Stomach (tissue), 19 donors: ENCODE measurements at places on chromosomes 7 and 10. TPM values are rescaled to one million over a fixed set of nuclear protein-coding genes. Genes with fewer than 3 reads are reported as not detected.

GRCh38 chr10:122013311-122013780, 24.4 kb downstream of the TACC2 start:
- H3K27ac ChIP-seq, result peak overlapping the region; percentile 71
- H3K4me1 ChIP-seq, result peaks cover 18% of the 10 kb centered on the region

- no peak overlapping the region for H3K27ac ChIP-seq
- no peak overlapping the region for H3K4me3 ChIP-seq
- peaks cover 18% of the 10 kb centered on the region for H3K36me3 ChIP-seq
- no peaks in the 10 kb centered on the region for H3K27me3 ChIP-seq
- H3K4me1 ChIP-seq, result peaks cover 20% of the 10 kb centered on the region
- no peak for DNase-seq
Observed at GRCh38 chr10:102927311-102928010, 9.4 kb downstream of the CNNM2 start.

- no peak for DNase-seq
- H3K27me3 ChIP-seq, result no peaks in the 10 kb centered on the region
- no peak overlapping the region for H3K27ac ChIP-seq
- peaks cover 17% of the 10 kb centered on the region for H3K36me3 ChIP-seq
Observed at GRCh38 chr7:102138676-102139075, 148.0 kb upstream of the SH2B2 start.

The EPC1 gene
- 9.9 TPM for polyA plus RNA-seq

The ASB13 gene
- 27.5 TPM for polyA plus RNA-seq

The AZGP1 gene
- 461 TPM for polyA plus RNA-seq

The TMEM176B gene
- 157 TPM for polyA plus RNA-seq

GRCh38 chr7:100213672-100214071, 6.1 kb upstream of the PVRIG start:
- H3K4me1 ChIP-seq, result peaks cover 4% of the 10 kb centered on the region
- H3K27me3 ChIP-seq, result no peaks in the 10 kb centered on the region
- DNase-seq, result no peak
- H3K4me3 ChIP-seq, result no peak overlapping the region
- no peaks in the 10 kb centered on the region for H3K36me3 ChIP-seq

DNA sequence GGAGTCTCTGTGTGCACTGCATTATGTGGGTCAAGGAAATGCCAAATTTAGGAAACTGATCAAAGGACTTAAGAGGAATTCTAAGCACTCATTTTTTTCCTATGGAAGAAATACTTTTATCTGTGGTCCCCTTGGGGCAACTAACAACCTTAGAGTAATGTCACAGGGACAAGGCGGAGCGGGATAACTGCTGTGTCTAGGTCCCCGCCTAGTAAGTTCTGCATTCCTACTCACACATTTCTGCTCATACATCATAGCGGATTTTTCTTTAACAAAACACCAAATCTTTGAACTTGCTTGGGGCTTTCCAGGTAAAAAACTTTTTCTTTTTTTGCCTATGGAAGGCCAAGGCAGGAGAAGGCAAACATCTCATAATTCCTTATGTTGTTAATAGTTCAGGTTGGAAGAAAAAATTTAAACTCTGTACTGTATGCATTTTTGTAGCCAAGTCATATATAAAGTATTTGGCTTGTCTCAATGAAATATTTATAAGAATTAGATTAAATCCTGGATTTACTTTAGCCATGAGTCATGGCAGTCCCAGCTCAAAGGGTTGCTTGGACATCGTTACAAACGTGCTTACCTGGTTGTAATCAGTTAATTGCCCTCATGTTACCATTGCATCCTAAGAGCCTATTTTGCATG, 285.0 kb downstream of the PHTF2 start:
- no peak overlapping the region for H3K4me3 ChIP-seq
- no peak overlapping the region for H3K27ac ChIP-seq
- no peaks in the 10 kb centered on the region for H3K36me3 ChIP-seq

DNA sequence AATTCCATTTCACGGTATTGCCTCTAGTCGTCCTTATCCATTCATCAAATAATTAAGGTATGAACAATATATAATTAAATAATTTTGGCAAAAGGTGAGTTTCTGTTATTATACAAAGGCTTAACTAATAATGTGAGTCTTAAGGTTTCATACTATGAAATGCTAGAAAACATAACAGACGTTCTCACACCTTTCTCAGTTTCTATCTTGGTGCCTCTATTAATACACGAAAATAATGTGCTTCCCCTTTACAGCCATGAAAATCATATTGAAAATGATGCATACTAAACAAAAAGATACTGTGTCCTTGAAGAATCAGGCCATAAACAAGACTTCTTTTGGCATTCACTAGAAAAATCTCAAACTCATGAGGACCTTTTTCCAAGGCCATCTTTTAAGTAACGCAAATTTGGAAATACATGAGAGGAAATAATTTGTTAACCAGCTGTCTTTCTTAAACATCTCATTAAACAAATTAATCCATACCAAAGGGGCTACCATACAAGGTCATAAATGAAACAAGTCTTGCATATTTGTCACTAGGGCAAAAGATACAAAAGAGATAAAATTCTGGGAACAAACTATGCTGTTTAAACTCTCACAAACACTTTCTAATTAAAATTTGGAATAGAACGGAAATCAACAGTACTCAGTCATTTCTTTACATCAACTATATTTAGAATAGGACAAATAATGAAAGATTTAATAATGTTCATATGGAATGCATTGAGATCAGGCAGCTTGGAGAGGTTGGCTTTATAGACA, 53.9 kb upstream of the CAV2 start:
- no peak overlapping the region for H3K4me3 ChIP-seq
- H3K36me3 ChIP-seq, result no peaks in the 10 kb centered on the region
- DNase-seq, result no peak
- no peaks in the 10 kb centered on the region for H3K27me3 ChIP-seq
- no peaks in the 10 kb centered on the region for H3K4me1 ChIP-seq
- H3K27ac ChIP-seq, result no peak overlapping the region

The LLCFC1 gene
- not detected for polyA plus RNA-seq

DNA sequence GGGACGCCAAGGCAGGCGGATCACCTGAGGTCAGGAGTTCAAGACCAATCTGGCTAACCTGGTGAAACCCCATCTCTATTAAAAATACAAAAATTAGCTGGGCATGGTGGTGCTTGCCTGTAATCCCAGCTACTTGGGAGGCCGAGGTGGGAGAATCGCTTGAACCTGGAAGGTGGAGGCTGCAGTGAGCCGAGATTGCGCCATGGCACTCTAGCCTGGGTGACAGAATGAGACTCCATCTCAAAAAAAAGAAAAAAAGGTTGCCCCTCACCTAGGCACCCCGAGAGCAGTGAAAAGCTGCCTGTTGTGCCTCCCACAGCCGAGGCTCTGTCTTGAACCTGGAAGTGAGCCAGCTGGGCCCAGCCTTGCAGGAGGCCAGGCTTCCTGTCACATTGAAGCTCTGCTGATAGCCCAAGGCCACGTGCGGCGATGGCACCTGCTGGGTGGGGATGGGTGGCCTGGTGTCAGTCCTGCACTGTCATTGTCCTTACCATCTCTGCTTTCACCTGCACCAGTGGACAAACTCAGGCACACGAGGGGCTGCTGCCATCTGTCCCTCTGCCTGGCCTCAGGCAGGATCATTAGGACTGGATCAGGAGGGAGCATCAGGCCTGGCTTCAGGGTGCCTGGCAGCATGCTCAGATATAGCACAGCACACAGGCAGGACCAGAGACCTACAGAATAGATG, 37.8 kb downstream of the DNAJB12 start:
- H3K4me3 ChIP-seq, result no peak overlapping the region
- H3K27ac ChIP-seq, result peak overlapping the region; percentile 75
- DNase-seq, result peak; percentile 77
- no peaks in the 10 kb centered on the region for H3K36me3 ChIP-seq
- H3K27me3 ChIP-seq, result no peaks in the 10 kb centered on the region
- peaks cover 60% of the 10 kb centered on the region for H3K4me1 ChIP-seq

- peaks cover 47% of the 10 kb centered on the region for H3K4me1 ChIP-seq
- no peaks in the 10 kb centered on the region for H3K27me3 ChIP-seq
- H3K36me3 ChIP-seq, result no peaks in the 10 kb centered on the region
Observed at GRCh38 chr10:11049806-11050205, 32.1 kb downstream of the CELF2 start.

The CTBP2 gene
- polyA plus RNA-seq, result 21.3 TPM

GRCh38 chr10:103882285-103883007, 27.1 kb upstream of the SH3PXD2A start:
- no peak overlapping the region for H3K27ac ChIP-seq
- DNase-seq, result no peak
- peaks cover 80% of the 10 kb centered on the region for H3K36me3 ChIP-seq
- no peak overlapping the region for H3K4me3 ChIP-seq

DNA sequence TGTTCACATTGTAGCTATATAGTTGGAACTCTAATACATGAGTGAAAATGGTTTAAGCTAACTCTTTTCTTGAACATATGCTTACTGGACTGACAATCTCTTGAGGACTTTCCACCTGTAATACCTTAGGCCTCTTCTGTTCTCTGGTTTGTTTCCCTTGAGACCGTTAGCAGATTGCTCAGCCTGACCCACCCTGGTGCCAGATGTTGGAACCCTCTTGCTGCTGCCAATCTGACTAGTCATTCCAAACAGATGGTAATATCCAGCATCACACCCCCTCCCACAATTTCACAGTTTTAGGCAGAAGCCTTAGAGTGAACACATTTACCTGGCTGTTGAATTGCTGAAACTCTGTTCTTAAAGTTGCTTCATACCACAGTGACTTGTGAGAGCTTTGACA, 18.7 kb downstream of the CALD1 start:
- DNase-seq, result no peak
- no peaks in the 10 kb centered on the region for H3K27me3 ChIP-seq
- no peak overlapping the region for H3K4me3 ChIP-seq
- peak overlapping the region; percentile 10 for H3K27ac ChIP-seq

GRCh38 chr7:118039963-118040489, 143.9 kb upstream of the LSM8 start:
- no peak for DNase-seq
- H3K4me3 ChIP-seq, result no peak overlapping the region
- H3K4me1 ChIP-seq, result no peaks in the 10 kb centered on the region
- H3K27ac ChIP-seq, result no peak overlapping the region

GRCh38 chr7:82241356-82241755, 202.2 kb downstream of the CACNA2D1 start:
- no peaks in the 10 kb centered on the region for H3K4me1 ChIP-seq
- no peaks in the 10 kb centered on the region for H3K36me3 ChIP-seq
- no peak for DNase-seq
- H3K27ac ChIP-seq, result no peak overlapping the region
- no peak overlapping the region for H3K4me3 ChIP-seq

DNA sequence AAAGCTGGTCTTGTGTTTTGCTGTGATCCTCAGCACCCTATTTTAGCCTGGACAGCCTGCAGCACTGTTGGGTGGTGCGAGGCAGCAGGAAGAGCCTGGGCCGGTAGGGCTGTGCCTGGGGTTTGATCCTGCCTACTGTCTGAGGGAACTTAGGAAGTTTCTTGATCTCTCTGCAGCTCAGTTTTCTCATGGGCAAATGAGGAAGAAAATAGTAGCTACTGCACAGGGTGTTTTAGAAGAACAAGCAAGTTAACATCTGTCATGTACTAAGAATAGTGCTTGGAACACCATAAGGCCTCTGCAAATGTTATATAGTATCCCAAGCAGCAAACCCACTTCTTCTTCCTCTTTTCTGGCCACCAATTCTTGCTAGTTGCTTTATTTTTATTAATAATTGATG, 12.0 kb upstream of the AGR2 start:
- peaks cover 9% of the 10 kb centered on the region for H3K4me1 ChIP-seq
- H3K27me3 ChIP-seq, result no peaks in the 10 kb centered on the region
- H3K36me3 ChIP-seq, result no peaks in the 10 kb centered on the region
- H3K4me3 ChIP-seq, result no peak overlapping the region
- H3K27ac ChIP-seq, result peak overlapping the region; percentile 77

GRCh38 chr10:43202657-43203447, 64.0 kb downstream of the RASGEF1A start:
- H3K36me3 ChIP-seq, result no peaks in the 10 kb centered on the region
- H3K4me1 ChIP-seq, result peaks cover 21% of the 10 kb centered on the region
- H3K27me3 ChIP-seq, result no peaks in the 10 kb centered on the region
- peak; percentile 31 for DNase-seq

DNA sequence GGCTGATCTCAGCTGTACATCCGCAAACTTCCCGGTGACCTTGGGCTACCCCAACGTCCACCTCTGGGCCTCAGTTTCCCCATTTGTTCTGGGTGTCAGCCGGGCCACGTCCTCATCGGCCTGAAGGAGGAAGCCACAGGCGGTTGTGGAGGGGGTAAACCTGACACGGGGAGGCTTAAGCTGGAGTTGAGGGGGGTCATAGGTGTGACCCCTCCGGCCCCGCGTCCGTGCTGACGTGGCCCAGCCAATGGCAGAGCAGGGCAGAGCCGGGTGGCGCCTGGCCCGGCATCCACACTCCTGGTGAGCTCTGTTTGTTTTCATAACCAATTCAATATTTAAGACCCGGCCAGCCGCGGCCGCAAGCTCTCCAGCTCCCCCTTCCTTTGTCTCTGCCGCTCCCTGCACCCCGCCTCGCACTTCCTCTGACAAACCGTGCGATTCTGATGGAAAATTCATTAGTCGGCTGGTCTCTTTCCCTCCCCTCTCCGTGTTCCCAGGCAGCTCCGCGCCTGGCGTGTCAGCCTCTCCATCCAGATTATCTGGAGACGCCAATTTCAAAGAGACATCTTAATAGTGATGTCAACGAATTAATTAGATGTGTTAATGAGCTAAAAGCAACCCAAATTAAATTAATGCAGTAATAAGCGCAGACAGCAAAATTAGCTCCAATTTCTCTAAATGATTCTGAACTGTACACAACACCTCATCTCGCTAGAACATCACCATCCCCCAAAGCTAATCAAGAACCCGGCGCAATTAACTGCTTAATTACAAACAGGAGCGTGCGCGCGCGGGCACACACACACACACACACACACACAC, 55.4 kb downstream of the MICALL2 start:
- peak; percentile 78 for DNase-seq
- H3K36me3 ChIP-seq, result no peaks in the 10 kb centered on the region
- H3K27ac ChIP-seq, result no peak overlapping the region
- no peak overlapping the region for H3K4me3 ChIP-seq
- peaks cover 19% of the 10 kb centered on the region for H3K27me3 ChIP-seq

GRCh38 chr7:129644634-129645230, 33.2 kb downstream of the NRF1 start:
- DNase-seq, result peak; percentile 75
- H3K4me1 ChIP-seq, result peaks cover 50% of the 10 kb centered on the region
- no peaks in the 10 kb centered on the region for H3K27me3 ChIP-seq
- H3K27ac ChIP-seq, result no peak overlapping the region
- no peaks in the 10 kb centered on the region for H3K36me3 ChIP-seq
- H3K4me3 ChIP-seq, result no peak overlapping the region

DNA sequence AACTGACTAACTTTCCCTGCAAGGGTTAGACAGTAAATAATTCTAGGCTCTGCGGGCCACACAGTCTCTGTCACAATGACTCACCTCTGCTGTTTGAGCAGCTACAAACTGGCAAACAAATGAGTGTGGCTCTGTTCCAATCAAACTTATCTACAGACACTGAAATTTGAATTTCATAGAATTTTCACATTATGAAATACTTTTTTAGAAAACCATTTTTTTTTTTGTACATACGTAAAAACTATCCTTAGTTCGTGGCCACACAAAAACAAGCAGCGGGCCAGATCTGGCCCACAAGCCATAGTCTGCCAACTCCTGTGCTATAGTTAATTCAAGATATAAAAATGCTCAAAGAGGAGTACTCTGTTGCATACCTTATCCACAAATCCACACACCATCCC, 32.6 kb downstream of the PIP4K2A start:
- H3K4me3 ChIP-seq, result no peak overlapping the region
- H3K36me3 ChIP-seq, result no peaks in the 10 kb centered on the region
- H3K4me1 ChIP-seq, result peaks cover 75% of the 10 kb centered on the region

GRCh38 chr10:60444494-60445064, 54.9 kb upstream of the ANK3 start:
- peaks cover 21% of the 10 kb centered on the region for H3K4me1 ChIP-seq
- H3K4me3 ChIP-seq, result no peak overlapping the region
- peak; percentile 54 for DNase-seq
- no peaks in the 10 kb centered on the region for H3K27me3 ChIP-seq
- no peak overlapping the region for H3K27ac ChIP-seq

GRCh38 chr7:38855386-38855785, 53.6 kb downstream of the VPS41 start:
- no peaks in the 10 kb centered on the region for H3K4me1 ChIP-seq
- no peak overlapping the region for H3K4me3 ChIP-seq
